Tibial nerve (tissue), 4 donors: ENCODE measurements at places on chromosomes 1 and 21.
A peak's percentile ranks its signal among the peaks of the same experiment; 100 is the strongest.

- no peak for DNase-seq
Measured at GRCh38 chr1:81387446-81387845, 413.3 kb upstream of the ADGRL2 start.

GRCh38 chr1:55870106-55870505, 654.9 kb upstream of the USP24 start:
- DNase-seq: no peak

- no peak for DNase-seq
Measured at GRCh38 chr1:108708691-108709660, 3.7 kb upstream of the FNDC7 start.

DNA sequence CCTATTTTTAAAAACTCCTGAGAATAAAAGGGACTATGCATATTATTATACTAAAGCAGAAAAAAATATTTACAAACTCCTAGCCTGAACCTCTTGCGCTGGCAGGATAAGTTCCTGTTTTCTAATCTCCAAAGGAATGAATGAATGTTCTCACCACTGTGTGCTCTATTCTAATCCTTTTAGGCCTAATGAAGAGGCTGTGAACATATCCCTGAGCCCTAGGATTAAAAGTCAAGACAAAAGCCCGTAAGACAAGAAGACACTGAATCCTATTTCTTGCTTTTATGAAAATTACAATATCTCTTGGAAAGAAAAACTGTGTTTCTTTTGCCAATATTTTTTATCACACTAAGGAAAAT, 317.5 kb downstream of the HHAT start:
- DNase-seq: no peak

GRCh38 chr21:45887788-45888187, 93.8 kb upstream of the COL6A1 start:
- DNase-seq: no peak

DNA sequence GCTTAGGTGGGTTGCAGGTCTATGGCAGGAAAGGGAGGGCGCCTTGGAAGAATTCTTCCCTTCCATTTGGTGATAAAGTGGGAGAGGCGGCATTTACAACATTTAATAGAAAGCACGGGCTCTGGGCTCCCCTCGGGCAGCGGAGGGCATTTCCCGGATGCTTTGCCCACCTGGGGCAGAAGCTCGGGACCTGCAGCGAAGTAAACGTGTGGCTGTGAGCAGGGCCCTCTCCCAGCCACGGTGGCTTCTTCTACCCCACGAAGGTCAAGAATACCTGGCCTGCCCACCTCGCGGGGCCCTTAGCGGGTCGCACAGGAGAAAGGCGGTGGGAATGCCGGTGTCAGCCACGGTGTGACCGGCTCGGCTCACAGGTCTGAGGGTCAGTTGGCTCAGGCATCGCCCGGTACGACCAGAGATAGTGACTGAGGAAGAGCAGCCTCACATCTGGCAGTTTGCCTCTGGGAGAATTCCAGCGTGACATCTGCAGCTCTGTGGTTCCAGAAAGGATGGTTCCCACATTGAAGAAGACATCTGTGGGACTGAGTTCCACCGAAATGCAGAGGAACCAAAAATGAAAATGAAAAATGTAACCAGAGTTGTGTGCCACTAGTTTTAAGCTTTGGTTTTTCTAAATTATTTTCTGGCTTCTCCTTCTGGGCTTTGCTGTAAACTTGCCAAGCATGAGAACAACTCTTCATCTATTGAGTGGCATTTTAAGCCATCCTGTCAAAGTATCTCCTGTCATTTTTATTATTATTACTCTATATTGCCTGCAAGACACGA, 720 bp upstream of the F3 start:
- DNase-seq: peak; percentile 61
